ENCODE measurements at places on chromosomes 11 and 22.

GRCh38 chr22:35900483-35901168 is 128.0 kb downstream of the RBFOX2 start:
- no peak for DNase-seq

DNA sequence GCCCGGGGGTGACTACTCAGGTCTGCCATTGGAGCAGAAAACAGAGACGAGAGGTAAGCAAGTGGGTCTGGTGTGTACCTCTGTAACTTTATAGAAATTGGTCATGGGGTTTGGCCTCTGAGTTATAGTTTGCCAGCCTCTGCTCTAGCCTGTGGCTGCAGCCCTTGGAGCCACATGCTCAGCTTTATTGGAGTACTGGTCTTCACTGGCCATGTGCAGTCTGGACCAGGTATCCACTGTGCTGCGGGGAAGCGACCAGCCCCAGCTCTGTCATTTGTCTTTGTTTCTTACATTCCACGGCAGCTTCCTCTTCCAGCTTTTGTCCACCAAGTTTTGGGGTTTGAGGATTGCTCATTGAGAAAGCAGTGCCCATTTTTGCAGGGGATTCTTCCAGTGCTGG is 453.4 kb downstream of the TBC1D22A start:
- no peak for DNase-seq

GRCh38 chr22:40757071-40757470 is 62.1 kb downstream of the SLC25A17 start:
- no peak for DNase-seq

DNA sequence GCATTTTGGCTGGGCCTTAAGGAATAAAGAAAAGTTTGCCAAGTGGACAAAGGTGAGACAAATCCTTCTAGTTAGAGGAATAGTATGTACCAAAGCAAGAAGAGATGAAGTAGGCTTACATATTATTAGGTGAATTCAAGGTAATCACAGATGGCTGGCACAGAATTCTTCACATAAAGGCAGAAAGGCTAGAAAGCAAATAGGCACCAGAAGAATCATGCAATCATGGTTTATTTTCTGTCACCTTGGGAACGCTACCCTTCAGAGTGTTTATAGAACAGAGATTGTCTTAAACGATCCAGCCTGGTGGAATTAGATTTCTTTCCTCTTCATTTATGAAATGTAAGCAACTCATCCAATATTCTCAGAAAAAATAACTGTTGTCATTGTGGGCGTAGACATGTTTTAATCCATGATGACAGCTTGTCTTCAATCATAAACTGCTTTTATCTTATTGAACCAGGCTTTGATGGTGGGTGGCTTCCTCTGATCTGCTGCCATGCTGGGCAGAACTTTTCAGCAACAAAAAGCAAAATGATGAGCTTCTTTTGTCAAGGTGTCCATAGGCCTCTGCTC is 49.0 kb upstream of the CSNK2A3 start:
- DNase-seq, result no peak

DNA sequence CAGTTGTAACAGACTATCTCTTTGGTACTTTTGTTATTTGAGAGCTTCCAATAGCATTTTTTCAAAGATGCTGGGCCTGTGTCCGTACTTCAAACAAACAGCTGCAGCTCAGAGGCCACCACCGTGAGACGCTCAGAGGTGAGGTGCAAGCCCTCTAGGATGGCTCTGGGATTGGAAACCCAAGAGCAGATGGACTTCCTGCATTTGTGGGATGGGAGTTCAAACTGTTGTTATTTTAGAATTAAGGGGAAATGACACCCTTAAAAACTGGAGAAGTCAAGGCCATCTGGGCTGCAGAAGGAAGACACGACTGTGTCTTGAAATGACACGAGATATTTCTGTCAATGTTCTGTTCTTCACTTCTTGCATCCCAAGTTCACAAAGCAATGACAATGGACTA is 9.2 kb upstream of the IL10RA start:
- DNase-seq, result no peak

DNA sequence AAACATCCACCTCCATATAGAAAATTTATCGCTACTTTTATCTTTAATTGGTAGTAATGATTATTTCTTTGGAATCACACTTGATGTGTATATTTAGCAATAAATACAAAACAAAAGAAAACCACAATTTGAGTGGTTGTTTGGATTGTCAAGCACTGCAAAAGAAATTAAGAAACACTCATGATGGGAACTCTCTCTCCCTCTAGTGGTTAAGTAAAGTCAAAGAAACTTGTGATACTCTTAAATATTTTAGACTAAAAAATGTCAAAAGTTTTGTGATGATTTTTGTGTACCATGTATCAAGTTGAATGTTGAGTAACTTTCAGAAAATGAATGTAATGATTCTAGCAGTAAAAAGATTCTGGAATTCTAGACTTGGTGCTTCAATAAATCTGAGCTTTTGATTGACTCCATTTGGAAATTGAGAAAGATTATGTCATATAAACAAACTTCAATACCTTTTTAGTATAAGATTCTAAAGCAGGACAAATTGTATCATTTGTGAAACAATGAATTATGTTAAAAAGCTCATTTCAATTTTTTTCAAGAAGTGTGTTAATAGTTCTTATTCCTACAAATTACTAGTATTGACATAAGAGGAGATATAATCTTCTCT is 20.8 kb downstream of the MUC15 start:
- DNase-seq, result no peak

DNA sequence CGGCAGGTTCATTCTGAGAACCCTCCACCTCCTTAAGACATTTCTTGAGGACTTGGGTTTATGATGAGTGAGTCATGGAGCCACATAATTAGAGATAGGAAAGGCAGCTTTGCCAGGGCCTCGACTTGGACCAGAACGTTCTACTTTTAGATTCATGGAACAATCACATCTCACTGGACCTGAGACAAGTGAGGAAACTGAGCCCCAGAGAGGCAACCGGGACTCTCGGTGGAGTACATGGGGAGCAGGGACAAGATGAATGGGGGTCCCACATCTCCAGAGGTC is 59.5 kb downstream of the LINC01488 start:
- DNase-seq, result no peak

- DNase-seq, result peak; percentile 22
Measured at GRCh38 chr22:39240831-39241793, 3.7 kb downstream of the PDGFB start.

DNA sequence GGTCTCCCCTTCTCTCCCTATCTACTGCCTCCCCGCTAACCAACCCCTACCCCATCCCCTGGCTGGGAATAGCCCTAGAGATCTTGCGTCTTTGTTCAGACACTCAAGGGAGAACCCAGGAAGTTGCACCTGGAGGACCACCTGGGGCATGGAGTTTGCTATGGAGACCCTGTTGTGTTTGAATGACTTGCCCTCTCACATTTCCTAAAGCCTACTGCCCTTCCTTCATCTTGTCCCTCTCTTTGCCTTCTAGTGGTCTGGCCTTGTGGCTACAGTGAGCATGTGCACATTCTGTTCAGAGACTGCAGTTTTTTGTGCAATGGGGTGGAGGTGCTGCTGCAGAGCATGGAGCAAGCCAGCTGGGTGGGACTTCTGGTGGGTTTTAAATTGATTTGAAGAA is 42.5 kb downstream of the ZNRF3 start:
- no peak for DNase-seq

- DNase-seq, result no peak
Measured at GRCh38 chr11:8652140-8652539, 30.3 kb downstream of the TRIM66 start.

DNA sequence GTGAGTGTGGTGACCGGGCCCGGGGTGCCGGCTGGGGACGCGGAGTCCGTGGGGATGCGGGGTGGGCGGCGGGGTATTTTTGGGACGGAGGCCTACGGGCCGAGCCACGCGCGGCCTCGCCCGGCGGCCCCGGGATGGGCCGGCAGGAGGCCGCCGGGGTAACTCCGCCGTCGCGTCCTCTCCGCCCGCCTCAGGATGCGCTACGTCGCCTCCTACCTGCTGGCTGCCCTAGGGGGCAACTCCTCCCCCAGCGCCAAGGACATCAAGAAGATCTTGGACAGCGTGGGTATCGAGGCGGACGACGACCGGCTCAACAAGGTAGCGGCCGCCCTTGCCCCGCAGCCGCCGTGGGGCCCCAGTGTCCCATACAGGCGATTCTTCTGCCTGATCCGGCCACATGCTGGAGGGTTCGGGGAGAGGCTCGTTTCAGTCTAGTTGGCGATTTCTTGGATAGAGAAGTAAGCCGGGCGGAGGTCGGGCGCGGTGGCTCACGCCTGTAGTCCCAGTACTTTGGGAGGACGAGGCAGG is 337 bp downstream of the RPLP2 start:
- DNase-seq, result no peak

GRCh38 chr11:85712953-85713352 is 27.0 kb upstream of the CCDC89 start:
- DNase-seq, result no peak

GRCh38 chr11:26676641-26677040 is 45.2 kb downstream of the SLC5A12 start:
- DNase-seq, result no peak

GRCh38 chr22:29128891-29129807 is 56.3 kb downstream of the KREMEN1 start:
- DNase-seq, result no peak
